ENCODE measurements at places on chromosomes 7 and 10.

DNA sequence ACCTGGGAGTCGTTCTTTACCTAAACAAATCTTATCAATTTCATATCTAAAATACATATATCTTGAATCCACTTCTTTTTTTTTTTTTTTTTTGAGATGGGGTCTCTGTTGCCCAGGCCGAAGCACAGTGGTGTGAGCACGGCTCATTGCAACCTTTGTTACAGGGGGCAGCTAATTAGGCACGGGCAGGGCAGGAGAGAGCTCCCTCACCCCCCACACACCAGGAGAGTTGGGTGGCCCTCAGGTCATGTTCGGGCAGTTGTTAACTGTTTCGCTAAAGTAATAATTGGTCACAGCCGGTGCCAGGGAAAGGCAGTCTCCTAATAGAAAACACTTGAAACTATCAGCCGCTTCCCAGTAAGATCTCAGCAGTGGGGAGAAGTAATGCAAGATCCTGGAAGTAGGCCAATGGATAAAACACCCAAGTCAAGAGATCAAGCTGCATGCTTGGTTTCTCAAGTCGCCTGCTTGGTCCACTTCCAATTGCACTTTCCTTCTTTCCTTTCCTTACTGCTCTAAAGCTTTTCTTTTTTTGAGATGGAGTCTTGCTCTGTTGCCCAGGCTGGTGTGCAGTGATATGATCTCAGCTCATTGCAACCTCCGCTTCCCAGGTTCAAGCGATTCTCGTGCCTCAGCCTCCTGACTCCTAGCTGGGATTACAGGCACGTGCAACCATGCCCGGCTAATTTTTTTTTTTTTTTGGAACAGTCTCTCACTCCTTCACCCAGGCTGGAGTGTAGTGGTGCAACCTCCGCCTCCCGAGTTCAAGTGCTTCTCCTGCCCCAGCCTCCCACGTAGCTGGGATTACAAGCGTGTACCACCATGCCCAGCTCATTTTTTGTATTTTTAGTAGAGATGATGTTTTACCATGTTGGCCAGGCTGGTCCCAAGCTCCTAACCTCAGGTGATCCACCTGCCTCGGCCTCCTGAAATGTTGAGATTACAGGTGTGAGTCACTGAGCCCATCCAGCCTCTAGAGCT lies 21.3 kb upstream of the EFCAB10 start:
- no peak for DNase-seq

- no peak for DNase-seq
Observed at GRCh38 chr7:41153268-41153667, 549.6 kb downstream of the INHBA start.

DNA sequence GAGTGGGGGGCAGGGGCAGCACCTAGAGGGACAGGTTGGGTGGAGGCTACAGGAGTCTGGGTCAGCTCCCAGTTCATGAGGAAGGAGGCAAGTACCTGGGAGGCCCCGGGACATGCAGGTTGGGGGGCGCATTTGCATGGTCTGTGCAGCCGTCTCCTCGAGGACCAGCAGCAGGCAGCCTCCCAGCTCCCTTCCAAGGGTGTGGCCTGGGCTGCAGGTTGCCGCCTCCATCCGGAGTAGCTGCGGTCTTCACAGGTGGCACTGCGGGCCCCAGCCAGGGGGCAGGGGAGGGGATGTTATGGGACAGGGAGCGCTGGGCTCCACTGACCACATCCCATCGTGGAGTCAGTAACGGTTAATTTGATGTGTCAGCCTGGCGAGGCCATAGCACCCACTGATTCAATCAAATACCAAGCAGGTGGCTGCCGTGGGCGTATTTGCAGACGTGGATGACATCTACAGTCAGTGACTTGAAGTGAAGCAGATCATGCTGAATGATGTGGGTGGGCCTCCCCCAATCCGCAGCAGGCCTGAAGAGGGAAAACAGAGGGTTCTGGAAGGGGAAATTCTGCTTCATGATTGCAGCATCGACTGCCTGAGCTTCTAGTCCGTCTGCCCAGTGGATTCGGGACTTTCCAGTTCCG lies 81.6 kb downstream of the PRKAG2 start:
- DNase-seq: no peak

- no peak for DNase-seq
Observed at GRCh38 chr7:7208520-7208919, 26.2 kb downstream of the C1GALT1 start.

GRCh38 chr7:27793780-27794179 lies 53.8 kb downstream of the TAX1BP1 start:
- no peak for DNase-seq

GRCh38 chr10:44035474-44036197 lies 349.3 kb downstream of the CXCL12 start:
- DNase-seq: peak; percentile 19

- no peak for DNase-seq
Observed at GRCh38 chr7:118158766-118159165, 25.2 kb upstream of the LSM8 start.

DNA sequence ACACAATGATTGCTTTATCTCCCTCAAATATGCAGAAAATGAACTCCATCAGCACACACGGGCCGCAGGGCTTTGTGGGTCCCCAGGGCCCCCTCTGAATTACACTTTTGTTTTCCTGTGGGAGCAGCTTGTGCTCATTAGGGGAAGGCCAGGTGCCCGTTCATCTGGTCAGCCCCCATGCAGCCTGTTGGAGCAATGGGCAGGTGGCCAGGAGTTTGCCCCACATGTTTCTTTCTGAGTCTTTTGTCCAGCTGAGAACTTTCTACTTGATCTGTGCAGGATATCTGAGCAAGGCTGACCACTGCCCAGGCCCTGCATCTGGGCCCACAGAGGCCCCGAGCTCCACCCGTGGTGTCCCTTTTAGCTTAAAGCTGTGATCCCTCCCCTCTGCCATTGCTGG lies 105.3 kb upstream of the FAM20C start:
- DNase-seq: no peak

- no peak for DNase-seq
Observed at GRCh38 chr10:102147561-102147960, 4.6 kb upstream of the NOLC1 start.

GRCh38 chr10:69107176-69107490 lies 16.8 kb upstream of the VPS26A start:
- no peak for DNase-seq

DNA sequence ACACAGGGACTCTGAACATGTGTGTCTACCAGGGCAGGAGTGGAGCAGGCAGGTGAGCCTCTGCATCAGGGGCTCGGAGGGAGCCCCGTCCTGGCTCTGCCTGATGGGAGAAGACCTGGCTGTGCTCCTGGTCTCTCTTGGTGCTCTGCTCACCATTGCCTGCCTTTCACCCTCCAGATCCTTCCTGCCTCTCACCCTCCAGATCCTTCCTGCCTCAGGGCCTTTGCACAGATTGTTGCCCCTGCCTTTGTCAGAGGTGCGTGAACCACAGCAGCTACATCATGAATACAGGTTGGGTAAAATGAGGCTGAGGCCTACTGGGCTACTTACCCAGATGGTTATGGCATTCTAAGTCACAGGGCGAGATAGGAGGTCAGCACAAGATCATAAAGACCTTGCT lies 16.6 kb downstream of the COL26A1 start:
- DNase-seq: no peak

- no peak for DNase-seq
Observed at GRCh38 chr7:15848362-15848761, 161.9 kb upstream of the MEOX2 start.

- DNase-seq: no peak
Observed at GRCh38 chr10:71023704-71024283, 135.4 kb upstream of the PCBD1 start.

- DNase-seq: no peak
Observed at GRCh38 chr10:23015021-23015707, 80.2 kb upstream of the MSRB2 start.

DNA sequence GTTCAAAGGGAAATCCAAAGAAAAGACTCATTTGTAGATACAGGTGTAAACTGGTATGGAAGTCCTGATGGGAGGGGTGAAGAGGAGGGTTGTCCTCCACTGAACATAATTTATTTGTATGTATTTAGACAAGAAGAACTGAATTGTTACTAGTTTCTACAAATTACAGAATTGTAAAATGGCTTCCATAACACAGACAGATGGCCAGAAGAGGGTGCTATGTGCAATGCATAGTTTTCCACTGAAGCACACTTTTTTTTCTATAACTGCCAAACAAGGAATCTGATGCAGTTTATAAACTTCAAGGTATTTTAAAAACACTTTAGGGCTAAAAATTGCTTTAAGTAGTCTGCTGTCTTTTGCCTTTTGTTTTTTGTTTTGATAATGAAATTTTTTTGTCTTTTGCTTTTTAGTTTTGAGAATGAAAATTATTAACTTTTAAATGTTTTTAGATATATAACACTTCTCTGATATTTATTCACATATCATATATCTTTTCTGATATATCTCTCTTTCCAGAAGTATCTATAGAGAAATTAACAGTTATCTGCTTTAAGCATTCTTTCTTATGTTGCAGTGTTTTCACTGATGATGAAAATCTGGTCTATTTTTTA lies 58.5 kb downstream of the PHYHIPL start:
- no peak for DNase-seq

DNA sequence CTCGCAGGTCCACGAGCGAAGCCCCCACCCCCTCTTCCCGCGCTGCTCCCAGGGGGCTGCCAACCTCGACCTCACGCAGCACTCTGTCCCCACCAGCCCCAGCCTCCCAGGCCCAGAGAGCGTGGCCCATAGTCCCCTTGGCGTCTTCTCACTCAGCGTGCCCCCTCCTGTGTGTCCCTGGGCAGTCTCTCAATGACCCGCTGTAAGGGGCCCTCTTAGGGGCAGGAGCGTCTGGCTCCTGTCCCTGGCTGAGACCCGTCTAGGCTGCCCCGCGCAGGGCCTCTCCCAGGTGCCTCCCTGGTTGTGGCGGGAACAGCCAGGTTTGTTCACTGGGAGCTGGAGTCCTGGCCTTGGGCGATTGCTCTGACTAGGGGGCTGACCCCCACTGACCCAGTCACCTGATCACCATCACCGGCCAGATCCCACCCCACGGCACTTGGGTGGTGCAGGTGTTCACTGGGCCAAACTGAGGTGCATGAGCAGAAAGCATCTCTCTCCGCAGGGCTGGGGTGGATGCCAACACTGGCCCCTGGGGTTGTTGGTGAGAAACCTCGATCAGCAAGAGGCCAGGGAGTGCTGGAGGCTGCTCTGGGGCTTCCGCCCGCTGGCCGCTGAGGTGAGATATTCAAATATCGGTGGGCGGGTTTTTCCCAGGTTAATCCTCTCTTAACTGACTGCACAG lies 12.6 kb upstream of the WDFY4 start:
- DNase-seq: no peak

- no peak for DNase-seq
Observed at GRCh38 chr10:64288404-64288803, 767.2 kb downstream of the REEP3 start.

- no peak for DNase-seq
Observed at GRCh38 chr7:106058928-106059324, 53.2 kb downstream of the SYPL1 start.

- no peak for DNase-seq
Observed at GRCh38 chr7:42672339-42672999, 239.4 kb downstream of the C7orf25 start.

- no peak for DNase-seq
Observed at GRCh38 chr7:142024547-142024946, 28.9 kb downstream of the MGAM start.

GRCh38 chr7:46432708-46433107 lies 511.6 kb upstream of the IGFBP3 start:
- no peak for DNase-seq

DNA sequence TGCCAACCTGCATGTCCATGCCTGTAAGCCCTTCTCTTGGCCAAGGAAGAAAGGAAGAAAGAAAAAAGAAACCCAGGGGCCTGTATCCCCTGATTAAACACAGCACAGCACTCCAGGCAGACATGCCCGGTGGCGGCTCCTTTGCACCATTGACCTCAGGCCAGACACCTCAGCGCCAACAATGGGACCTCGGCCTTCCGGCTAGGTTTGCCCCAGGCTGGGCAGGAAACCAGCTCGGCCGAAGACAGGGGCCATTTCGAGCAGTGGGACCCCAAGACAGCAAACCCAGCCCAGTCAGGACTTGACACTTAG lies 2.8 kb downstream of the HOXA10 start:
- no peak for DNase-seq

- no peak for DNase-seq
Observed at GRCh38 chr10:119454316-119454715, 88.2 kb downstream of the RGS10 start.

GRCh38 chr7:33143996-33144718 lies 14.8 kb downstream of the BBS9 start:
- DNase-seq: no peak

GRCh38 chr7:144027070-144027469 lies 21.7 kb upstream of the OR2A5 start:
- DNase-seq: no peak

DNA sequence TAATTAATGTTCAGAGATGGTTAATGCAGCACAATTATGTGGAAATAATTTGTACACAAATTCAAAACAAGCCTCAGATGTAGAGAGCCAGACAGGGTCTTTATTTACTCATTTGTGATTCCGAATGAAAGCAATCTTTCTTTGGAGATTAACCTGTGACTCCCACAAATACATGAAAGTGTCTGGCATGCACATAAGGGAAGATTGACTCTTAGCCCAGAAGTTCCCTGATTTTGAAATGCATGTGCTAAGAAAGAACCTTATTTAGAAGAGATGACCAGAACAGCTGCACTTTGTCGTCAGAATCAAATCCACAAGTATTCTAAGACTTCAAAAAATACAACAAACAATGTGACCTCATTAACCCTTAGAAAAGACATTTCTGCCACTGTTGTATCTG lies 45.1 kb downstream of the RNLS start:
- no peak for DNase-seq

DNA sequence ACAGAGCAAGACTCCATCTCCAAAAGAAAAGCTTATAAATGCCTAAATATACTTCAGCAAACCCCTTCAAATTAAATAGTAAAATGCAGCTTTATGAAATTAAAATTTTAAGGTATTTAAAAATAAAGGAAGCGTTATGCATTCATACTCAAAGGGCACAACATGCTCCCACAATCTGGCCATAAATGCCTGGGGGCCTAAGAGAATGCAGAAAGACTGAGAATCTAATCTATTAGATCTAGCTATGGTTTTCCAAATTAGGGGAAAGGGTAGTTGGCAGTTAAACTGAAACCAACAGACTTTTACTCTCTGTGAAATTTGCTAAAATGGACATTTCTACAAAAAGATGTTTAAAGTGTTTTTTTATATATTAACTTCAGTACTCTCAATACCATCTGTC lies 40.6 kb downstream of the SORBS1 start:
- DNase-seq: no peak

DNA sequence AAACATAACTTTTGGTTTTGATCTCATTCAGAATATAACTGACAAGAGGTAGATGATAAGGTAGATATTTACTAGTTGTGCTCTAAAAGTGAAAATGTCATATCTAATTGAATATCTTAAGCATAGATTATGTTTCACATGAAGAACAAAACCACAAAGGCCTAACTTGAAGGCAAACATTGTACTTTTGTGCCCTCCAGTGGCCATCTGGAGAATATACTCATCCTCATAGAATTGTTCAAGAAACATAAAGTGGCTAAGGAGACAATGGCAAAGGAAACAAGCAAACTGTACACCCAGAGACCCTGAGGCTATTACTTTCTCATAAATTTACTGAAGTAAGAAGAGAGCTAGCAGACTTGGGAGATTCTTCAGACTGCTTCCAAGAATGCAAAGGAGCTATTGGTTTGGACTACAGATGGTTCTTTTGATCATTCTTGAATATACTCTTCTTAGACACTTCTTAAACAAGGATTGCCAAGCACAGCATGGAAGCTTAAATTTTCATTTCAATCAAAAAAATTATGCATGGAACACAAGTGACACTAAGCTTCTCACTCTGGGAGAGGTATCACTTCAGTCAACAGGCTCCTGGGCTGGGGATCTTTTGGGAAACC lies 98.2 kb upstream of the DKK1 start:
- DNase-seq: peak; percentile 49

All from ecto neural progenitor cell (in vitro differentiated cells).